ENCODE measurements at places on chromosomes 7 and 10.
A peak's percentile ranks its signal among the peaks of the same experiment; 100 is the strongest.

- DNase-seq = no peak
These were observed 357.1 kb downstream of the MAGI2 start for GRCh38 chr7:79096361-79096805.

GRCh38 chr7:93044147-93044810 lies 73.5 kb downstream of the SAMD9 start:
- DNase-seq = no peak

DNA sequence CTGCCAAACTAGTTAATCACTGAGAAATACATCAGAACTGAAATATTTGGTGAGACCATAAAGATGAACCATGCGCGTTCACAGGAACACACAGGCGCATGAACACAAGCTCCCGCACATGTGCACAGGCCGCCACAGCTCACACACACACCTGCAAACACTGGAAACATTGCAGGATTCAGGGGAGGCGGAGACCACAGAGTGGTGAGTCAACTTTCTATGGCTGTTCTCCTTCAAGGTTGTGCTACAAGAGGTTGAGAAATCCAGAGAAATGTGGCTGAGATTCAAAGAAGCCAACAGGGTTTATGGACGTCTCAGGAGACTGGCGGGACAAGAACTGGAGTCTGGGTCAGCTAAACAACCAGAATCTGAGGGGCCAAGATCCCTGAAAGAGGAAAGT lies 17.8 kb downstream of the ESYT2 start:
- DNase-seq = no peak

DNA sequence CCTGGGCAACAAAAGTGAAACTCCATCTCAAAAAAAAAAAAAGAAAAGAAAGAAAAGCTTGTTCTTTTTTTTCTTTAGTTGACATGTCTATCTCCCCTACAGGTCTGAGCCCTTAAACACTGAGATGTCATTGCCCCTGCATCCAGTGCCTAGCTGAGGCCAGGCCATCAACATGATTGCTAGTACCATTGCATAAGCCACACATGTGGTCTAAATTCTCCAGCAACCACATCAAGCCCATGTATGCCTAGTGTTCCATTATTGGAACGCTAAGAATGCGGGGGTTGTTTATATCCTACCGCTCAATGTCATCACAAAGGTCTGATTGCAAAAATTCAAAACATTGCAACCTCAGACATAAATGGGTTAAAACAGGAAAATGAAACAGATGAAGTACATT lies 62.7 kb downstream of the NPTX2 start:
- no peak for DNase-seq

GRCh38 chr10:120598386-120598785 lies 141.4 kb downstream of the PLPP4 start:
- no peak for DNase-seq

- no peak for DNase-seq
These were observed 56.4 kb downstream of the CDHR3 start for GRCh38 chr7:106019470-106019820.

DNA sequence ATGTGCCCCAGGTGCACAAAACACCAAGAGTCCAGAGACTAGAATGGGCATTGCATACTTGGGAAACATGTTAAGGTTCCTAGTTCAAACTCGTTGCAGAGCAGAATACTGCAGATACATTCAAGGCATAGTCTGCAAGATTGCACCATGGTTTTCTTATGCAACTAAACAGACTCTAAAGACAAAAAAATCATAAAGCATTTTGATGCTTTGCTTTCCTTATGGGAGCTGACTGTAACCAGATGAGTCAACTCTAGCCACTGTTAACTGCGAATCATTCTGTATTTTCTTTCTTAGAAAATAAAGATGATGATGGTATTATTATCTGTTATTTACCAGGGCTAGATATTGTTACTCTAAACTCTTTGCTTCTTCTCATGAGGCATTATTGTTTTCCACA lies 19.7 kb downstream of the TRUB1 start:
- DNase-seq = no peak

DNA sequence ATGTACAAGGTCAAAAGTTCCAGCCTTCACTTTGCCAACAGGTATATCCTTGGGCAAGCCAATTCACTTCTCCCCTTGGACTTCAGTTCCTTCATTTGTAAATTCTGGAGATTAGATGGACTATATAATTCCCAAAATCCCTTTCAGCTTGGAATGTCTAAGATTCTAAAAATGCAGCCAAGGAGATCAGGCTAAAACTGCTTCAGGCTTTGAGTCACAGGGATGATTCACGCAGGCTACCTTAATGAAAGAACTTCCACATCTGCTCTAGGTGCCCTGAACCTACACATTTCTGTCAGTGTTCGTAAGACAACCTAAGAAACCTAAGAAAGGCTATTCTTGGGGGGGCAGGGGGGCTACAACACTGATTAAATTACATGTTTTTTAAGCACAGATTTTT lies 7.1 kb downstream of the CPVL start:
- no peak for DNase-seq

DNA sequence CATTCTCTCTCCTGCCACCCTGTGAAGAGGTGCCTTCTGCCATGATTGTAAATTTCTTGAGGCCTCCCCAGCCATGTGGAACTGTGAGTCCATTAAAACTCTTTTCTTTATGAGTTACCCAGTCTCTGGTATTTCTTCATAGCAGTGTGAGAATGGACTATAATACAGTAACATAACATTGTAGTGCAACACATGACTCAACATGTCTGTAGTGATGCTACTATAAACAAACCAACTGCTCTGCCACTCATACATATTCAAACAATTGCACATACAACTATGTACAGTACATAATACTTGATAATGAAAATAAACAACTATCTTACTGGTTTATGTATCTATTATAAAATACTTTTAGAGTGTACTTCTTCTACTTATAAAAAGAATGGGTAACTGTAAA lies 7.1 kb downstream of the ATOH7 start:
- DNase-seq = no peak

DNA sequence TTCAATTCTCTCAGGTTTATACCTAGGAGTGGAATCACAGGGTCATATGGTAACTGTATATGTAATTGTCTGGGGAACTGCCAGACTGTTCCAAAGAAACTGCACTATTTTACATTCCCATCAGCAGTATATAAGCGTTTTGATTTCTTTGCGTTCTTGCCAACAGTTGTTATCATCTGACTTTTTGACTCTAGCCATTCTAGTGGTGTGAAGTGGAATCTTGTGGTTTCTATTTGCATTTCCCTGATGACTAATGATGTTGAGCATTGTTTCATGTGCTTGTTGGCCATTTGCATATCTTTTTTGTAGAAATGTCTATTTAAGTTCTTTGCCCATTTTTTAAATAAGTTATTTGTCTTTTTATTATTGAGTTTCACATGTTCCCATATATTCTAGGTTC lies 44.3 kb upstream of the ZC3HAV1 start:
- DNase-seq = no peak

DNA sequence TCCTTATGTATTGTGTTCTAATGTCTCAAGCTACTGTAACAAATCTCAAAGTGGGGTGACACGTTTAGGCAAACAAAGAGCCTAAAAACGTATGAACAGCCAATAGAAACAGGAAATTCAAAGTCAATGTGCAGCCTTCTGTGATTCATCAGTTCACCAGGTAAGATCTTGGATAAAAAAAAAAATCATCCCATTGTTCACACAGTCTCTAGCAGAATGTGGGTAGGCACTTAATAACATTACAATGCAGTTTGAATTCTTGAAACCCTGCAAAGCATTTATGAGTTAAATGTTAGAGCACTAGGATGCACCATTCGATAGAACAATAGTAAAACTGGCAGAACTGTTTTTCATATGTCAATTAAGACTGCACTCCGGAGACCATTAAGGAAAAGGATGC lies 88.2 kb upstream of the HDAC9 start:
- no peak for DNase-seq

DNA sequence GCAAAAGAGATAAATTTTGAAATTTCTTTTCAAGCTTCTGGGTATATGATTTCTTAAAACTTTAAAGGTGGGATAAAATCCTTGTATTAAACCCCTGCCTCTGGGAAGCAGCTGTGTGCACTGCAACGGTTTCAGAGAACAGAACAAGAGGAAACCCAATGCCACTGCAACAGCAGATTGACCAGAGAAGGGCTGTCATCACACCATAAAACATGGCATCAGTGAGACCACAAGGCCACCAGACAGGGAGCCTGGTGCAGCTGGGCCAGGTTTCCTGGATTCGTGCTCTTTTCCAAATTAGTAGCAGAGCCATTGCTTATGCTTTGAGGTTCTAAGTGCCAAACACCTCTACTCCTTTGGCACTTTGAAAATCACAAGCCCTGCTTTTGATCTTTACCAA lies 152.4 kb downstream of the PRPF18 start:
- no peak for DNase-seq

GRCh38 chr7:12898620-12899019 lies 211.2 kb downstream of the ARL4A start:
- no peak for DNase-seq

- DNase-seq = peak; percentile 22
These were observed 433.6 kb upstream of the GALNT17 start for GRCh38 chr7:70698219-70698832.

DNA sequence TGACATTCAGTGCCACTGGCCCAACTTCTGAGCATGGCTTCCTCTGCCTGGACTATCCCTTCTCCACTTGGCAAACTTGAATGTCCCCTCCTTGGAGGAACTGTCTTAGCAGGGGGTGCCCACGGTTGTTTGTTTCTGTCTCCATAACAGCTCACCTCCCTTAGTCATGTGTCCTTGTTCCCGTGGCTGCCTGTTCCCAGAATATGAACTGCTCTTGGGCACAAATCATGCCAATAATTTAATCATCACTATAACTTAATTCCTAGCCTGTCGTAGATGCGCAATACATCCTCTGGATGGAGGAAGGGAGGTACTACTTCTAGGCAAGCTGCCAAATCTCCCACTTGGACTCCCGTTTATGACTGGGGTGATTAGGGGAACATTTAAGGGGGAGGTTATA lies 173.1 kb downstream of the MYOF start:
- no peak for DNase-seq

DNA sequence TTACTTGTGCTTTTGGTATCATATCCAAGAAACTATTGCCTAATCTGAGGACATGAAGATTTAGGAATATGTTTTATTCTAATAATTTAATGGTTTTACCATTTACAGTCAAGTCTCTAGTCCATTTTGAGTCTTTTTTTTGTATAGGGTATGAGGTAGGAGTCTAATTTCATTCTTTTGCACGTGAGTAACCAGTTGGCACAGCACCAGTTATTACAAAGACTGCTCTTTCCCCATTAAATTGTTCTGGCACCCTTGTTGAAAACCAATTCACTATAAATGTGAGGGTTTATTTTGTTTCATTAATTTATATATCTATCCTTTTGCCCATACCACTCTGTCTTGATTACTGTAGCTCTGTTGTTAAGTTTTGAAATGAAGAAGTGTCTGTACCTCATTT lies 381.6 kb downstream of the SUGCT start:
- DNase-seq = no peak

GRCh38 chr10:7832060-7832459 lies 13.8 kb downstream of the TAF3 start:
- DNase-seq = no peak

- no peak for DNase-seq
These were observed 117.7 kb downstream of the ANKRD61 start for GRCh38 chr7:6148724-6149360.

DNA sequence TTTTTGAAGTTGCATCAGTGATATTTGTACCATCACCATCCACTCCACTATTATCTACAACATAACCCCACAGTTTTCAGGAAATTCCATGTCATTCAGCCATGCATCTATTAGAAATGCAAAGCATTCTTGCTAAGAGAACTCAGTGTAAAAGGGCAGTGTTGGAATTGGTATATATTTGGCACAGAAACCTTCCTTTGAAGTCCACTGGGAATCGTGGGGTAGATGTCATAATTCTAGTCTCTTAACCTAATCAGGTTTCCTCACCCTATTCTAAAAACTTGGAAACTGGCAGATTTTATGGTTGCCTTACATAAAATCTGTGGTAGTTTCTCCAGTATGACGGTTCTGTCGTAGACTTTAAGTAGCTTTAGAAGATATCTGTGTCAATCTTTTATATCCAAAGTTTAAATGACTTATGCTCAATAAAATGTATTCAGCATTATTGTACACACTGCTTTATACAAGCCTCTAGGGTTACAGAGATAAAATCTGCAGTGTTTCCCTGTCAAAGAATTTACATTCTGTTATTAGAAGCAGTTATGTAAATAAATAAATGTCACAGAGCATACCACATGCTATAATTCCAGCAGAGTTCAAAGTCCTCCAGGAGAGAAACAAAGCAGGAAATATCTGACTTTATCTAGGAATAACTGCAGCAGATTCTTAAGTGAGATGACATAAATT lies 704.4 kb upstream of the CELF2 start:
- DNase-seq = no peak

DNA sequence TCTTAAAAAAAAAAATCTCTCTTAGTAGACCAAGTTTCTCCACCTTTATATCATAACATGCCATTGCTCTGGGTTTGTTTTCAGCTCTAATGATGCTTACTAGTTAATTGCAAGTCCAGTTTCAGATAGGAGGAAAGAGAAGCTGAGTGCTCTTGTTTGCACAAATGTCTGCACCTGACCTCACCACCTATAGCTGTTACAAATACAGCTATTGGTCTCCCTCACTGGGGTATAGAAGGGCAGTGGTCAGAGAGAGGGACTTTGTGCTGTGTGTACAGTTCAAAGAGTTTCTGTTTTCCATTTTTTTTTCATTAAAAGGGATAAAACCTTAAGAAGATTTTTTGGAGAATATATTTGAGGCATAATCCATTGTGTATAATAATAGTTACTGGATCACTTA lies 52.7 kb downstream of the TAS2R16 start:
- DNase-seq = no peak

- DNase-seq = no peak
These were observed 18.9 kb downstream of the RCC1L start for GRCh38 chr7:75054744-75055143.

DNA sequence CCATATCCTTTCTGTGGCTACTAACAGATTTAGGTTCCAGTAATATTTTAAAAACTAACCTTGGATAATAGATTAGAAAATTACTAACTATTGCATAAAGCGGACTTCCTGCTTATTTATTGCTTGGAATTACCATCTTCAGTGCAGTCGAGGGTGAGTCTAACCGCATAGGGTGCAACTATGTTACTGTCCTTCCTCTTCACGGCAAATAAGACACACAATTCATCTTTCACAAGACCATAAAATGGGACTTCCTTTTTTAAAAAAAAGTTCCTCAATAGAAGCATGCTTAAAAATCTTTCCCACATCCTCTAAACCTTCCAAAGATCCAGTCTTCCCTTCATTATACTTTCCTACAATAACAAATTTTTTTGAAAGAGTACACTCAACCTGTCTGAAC lies 2.1 kb downstream of the SLC25A40 start:
- no peak for DNase-seq

GRCh38 chr10:49237985-49238384 lies 49.8 kb upstream of the TMEM273 start:
- DNase-seq = no peak
